ENCODE measurements at places on chromosomes 2 and 18.

DNA sequence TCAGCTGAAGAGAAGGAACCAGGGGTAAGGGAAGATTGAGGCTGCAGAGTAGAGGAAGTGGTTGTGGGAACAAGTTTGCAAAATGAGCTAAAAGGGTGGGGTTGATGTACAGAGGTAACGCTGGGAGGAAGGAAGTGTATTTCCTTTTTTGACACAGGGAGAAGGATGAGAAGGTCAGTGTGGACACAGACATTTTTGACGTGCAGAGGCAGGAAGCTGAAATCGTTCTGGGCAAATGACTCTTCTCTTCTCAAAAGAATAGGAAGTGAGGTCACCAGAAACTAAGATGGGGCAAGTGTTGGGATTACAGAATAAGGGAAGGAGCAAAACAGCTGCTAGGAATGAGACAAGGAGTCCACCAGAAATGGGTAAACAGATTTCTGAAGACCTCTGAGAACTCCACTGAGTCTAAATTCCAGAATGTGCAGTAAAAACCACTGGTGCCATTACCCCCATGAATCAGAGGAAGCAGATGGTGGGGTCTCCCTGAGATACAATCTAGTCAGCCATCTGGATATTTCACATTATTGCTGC, 20.0 kb upstream of the RNF149 start:
- no peak for DNase-seq

- DNase-seq: no peak
These were observed 74.1 kb downstream of the ATP8B1 start for GRCh38 chr18:57728941-57729511.

DNA sequence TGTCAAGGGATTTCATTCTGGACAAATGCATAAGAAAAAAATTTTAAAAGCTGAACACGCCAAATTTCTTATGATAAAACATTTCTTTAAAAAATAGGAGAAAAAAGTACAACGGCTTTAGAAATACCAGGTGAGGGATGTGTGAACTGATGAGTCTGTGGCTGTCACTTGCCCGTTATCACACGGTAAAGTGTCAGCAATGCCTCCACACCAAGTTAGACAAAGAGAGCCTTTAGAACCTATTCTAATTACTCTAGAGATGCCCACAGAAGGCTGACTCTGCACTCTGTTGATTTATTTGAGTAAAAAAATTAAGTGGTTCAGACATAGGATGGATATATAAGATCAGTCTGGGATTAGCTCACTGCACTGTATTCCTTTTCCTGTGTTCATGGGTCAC, 523.8 kb downstream of the RNF144A start:
- no peak for DNase-seq

DNA sequence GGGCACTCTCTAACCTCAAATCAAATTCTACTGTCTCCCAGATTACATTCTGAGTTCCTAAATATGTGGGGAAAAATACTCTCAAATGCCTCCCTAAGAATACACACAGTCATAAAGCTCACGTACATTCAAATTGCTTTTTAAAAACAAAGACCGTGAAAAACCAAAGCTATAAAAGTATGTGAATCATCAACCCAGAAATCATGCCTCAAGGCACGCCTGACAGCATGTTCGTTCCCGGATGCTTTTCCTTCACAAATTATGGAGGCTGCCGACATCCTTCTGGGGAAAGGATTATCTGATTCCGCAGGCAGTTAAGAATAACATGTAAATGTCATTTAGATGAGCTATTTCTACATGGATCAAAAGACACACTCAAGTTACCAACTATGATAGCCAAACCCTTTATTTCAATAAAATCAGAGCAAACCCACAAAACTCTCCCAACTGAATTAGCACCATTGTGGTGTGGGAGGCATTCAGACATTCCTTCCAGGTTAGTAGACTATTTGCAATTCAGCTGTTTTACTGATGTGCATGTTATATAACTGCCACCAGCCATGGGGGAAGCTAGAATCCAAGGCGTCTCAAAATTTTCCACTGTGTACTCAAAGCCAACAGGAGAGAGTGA, 398.2 kb upstream of the TRIB2 start:
- DNase-seq: no peak

DNA sequence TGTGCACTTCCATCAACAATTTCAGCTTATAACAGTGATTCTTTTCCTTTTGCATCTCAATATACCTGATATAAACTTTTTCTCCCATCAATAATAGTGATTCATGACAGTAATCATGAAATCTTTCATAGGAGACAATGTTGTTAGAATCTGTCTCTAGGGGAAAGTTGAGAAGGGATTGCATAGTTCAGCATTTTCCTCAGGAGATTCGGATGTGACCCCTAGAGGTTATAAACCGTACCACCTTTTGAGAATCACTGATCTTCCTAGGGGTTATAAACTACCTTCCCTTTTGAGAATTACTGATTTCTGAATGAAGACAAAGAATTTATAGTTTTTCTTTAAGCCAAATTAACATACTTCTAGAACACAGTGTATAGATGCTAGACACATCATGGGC, 53.0 kb upstream of the GALNT3 start:
- no peak for DNase-seq

DNA sequence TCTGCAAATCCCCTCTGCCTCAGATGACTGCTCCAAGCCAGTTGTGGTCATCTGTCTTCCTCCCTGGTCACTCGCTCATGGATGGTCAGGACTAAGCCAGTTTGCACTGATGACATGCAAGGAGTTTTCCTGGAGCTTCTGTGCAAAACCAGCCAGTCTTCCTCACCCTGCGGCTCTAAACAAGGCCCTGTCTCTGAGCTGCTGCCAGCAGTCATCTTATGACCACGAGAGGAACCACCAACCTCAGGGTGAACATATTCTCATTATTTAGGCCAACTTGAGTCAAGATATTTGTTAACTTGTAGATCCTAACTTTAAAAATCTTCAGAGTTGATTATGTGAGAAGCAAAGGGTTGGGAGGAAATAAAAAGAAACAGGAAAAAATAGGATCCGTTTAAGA, 119.9 kb upstream of the CAB39 start:
- no peak for DNase-seq

DNA sequence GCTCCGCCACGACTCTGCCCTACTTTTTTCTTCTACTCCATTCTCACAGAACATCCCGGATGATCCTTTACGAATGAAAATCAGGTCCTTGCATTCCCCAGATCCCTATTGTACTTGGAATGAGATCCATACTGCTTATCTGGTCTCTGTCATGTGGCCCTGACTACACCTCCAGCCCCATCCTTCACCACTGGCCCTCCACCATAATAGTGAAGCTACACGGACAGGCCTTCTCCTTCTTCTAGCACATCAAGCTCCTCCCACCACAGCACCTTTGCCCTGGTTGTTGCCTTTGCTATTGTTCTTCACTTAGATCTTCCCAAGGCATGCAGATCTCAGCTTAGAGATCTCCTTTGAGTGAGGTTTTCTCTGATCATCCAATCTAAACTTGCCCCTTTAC, 20.1 kb upstream of the RMDN2 start:
- DNase-seq: no peak

DNA sequence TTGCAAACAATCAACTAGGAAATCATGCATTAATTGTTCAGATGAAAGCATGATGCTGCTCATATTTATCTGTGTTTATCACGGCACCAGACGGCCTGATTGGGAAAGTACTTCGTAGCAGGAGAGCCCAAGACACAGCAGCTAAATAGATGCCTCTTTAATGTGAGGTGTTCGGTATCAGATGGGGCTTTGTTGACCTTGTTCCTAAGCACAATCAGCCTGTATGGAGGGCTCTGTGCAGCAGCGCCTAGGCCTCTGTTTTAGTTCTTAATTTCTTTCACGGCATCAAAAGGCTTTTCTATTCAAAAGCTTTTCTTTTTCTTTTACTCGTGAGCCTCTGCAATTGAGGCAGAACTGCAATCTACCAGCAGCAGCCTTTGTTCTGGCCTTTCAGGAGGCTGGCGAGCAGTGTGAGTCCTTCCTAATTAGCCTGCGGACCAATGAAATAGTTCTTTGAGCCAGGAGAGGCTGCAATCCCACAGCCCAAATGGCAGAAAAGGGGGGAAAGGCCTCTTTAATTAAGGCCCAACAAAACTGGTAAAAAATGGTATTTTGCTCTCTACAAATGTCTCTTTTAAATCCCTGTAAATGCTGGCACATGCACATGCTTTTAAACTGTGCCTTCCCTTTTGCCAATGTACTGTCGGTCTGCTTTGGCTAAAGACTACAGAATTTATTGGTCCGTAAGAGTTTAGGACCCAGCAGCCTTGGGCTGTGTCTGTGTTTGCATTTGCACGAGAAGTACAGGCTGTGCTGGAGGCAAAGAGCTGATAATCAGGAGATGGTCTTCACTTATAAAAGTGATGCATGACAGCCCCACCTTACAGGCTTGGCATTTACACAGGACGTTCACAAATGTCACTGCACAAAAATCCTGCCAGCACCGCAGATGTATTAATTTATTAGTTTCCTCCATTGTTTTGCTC, 159.6 kb downstream of the RND3 start:
- DNase-seq: no peak

DNA sequence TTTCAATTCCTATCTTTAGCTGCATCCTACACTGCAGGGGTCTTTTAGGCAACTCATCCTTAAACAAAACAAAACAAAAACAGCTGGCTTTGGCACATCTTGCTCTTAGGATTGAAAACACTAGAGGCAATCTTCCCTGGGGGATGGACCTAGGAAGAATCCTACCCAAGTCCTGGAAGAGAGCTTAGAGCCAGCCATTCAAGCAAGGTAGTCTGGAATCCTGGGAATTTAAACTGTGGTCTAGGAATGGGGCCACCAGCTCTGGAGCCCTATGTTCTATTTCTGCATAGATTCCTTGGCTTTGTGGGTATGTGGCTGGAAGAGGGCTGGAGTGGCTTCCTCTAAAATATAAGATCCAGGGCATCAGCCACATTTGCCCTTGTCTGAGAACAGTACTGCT, 27.7 kb downstream of the MYL1 start:
- no peak for DNase-seq

- DNase-seq: no peak
These were observed 124.0 kb downstream of the OSBPL1A start for GRCh38 chr18:24273596-24273995.

- DNase-seq: no peak
These were observed 104.7 kb upstream of the CD302 start for GRCh38 chr2:159902722-159903121.

- DNase-seq: no peak
These were observed 77.3 kb downstream of the KLHL14 start for GRCh38 chr18:32695534-32695933.

- no peak for DNase-seq
These were observed 71.4 kb upstream of the GLS start for GRCh38 chr2:190809139-190809764.

DNA sequence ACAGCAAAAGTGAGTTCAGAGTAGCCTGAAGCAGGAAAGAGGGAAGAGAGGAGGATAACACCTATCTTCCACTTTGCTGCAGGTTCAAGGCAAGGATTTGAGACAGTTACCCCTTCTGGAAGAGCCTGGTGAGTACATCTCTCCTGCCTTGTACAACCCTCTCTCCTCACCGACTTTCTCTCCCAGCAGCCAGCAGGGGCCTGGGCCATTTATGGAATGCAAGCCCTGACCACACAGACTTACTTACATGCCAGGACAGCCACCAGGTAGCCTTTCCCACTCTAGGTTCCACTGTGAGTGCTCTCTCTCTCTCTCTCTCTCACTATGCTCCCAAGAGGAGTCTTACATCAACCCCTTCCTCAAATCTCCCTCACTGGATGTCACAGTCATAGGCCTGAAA, 57.0 kb downstream of the BCL11A start:
- no peak for DNase-seq

GRCh38 chr18:11795916-11796315, 55.3 kb upstream of the CHMP1B start:
- no peak for DNase-seq

DNA sequence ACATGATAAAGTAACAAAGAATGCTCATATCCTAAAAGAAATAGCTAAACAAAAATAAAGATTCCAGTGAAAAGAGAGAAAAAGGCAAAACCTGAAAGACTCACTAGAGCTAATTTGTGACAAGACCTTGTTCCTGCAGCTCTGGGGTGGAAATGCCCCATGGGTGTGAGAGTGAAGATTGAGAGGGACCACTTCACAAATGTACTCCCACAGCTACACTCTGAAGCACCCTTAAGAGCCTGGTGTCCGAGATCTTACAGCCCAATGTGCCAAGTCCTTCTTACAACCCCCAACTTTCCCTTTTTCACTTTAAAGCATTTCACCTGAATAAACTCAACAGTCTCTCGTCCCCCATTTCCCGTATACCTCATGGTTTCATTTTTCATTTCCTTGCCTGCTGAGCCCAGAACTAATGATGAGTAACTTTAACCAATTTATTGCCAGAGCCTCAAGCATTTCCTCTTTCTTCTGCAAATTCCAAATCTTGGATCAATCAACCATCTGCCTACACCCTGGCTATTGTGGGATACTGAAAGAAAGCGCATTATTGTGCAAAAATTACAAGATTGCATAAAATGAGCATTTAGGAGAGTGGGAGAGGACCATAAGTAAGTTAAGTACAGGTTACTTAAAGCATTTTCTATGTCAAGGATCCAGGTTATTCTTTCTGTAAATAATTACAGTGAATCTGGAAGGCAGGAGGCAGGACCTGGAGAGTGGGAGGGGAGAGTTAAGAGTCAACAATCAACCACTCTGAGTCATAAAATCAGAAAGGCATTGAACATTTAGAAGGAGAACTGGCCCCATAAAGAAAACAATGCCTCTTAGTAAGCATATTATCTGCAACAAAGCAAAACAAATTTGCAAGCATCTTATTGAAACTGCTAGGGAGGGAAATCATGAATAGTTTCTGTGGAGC, 804.4 kb upstream of the CELF4 start:
- DNase-seq: no peak

DNA sequence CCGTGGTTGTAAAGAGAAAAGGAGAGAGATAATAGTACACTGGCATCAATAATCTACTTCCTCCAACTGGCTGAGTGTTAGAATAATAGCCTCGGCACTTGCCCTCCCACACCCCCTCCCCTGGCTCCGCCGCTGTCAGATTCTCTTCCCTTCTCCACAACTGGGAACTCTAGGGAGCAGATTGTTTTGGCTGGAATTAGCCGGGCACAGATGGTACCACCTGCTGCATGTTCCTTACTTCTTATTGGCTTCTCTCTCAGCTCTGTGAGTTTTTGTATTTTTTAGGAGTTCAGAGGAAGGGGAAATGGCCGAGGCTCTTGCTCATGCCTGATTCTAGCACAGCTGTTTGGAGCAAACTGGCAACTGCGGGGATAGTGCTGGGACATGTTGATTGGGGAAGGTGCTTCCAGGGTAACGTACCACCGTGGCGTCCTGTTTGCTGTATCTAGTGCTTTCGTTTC, 140.0 kb downstream of the ZEB2 start:
- no peak for DNase-seq

DNA sequence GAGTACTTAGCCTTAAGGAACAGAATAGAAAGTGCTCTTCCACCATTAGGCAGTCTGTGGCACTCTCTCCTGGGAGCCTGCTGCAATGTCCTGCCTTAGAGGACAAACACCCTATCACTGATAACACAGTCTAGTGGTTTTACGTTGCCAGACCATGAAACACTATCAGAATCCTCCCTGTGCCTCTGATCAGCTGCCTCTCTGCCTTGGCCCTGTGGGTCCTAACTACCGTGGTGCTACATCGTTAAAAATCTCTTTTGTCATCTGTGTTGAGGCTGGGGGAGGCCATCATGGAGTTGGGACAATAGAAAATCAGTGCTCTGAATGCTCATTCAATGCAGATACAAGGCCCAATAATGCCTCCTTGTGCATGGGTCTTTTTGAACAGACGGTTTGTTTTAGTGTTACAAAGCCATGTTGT, 11.9 kb upstream of the APCDD1 start:
- no peak for DNase-seq

All from stimulated activated CD4-positive, alpha-beta T cell treated with anti-CD3 and anti-CD28 coated beads, Interleukin-1b, Interleukin-23, amount 100 ng/mL, for 1 hour (primary cell).